Lower lobe of right lung (tissue), 2 donors: ENCODE measurements at places on chromosomes 11 and 22.

GRCh38 chr11:11769362-11769761 lies 72.4 kb upstream of the USP47 start:
- no peak for DNase-seq

GRCh38 chr11:25350899-25351803 lies 854.3 kb downstream of the LUZP2 start:
- DNase-seq = no peak

DNA sequence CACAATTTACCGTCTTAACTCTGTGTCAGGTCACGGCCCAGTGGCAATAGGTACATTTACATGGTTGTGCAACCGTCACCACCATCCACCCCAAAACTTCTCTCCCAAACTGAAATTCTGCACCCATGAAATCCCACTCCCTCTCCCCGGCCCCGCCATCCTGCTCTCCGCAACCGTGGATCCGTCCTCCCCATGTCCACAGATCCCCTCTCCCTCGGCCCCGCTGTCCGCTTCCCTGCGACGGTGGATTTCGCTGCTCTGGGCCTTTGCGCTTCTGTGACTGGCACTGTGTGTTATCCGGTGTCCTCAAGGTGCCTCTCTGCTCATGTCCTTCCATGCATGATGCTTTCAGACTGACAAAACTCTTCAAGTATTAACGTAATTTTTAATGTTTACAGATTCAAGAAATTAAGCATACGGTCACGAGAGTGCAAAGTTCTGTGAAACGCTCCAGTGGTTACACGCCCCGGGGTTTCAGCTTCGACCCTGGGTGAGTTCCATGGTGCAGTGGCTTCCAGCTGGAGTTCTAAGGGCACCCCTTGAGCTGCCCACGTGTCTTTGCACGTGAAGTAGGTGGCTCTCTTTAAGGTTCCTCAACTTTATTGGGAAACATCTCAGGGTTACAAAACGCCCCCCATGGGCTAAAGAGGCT lies 76.4 kb downstream of the KCNQ1 start:
- peak; percentile 26 for DNase-seq

DNA sequence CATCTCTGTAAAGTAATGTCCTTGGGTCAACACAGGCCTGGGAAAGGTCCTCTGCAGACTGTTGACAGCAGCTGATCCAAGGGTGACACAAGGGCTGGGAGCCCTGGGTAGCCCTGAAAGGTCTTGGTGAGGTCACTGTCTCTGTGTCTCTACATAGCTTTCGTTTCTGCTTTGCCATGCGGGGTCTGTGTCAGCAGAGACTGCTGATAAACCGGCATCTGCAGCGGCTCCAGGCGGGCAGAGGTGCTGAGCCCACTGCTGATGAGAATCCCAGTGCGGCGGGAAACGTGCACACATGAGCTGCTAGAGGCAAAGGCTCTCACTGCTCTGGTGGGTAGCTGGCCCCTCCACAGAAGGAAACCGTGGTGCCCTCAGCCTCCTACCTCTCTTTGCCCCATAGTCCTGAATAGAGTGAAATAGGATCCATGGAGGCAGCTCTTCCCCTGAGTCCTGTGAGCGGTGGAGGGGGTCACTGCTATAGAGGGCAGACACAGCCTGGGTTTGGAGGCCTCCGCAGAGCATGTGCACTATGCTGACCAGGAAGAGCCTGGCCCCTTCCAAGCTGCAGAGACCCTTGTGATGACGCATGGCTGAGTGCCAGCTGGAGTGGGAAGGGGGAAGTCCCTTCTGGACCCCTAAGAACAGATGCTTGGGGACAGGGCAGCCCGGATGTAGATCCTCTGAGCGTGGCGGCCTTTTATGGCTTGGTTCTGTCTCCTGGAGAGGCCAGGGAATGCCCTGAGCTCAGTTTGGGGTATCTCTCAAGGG lies 17.8 kb upstream of the ST3GAL4 start:
- DNase-seq = no peak

- DNase-seq = no peak
These were observed 509.0 kb downstream of the DLG2 start for GRCh38 chr11:85118151-85118550.

DNA sequence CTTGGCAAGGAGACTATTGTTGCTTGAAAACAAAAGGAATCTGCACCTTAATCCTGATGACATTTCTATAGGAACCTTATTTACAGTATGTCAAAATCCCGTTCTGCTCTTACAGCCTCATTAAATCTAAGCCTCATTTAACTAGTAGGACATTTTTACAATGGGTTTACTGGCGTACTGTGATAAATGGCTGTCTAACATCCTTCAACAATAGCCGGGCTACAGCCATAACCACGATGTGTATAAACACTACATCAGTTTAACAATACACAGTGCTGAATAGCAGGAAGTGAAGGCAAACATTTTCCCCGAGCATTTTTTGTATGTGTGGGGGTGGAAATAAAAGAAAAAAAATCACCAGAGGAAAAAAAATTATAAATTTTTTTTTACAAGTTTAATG lies 131.2 kb downstream of the ARL14EP start:
- DNase-seq = no peak

GRCh38 chr11:5124891-5125620 lies 13.1 kb downstream of the OR52A5 start:
- no peak for DNase-seq

DNA sequence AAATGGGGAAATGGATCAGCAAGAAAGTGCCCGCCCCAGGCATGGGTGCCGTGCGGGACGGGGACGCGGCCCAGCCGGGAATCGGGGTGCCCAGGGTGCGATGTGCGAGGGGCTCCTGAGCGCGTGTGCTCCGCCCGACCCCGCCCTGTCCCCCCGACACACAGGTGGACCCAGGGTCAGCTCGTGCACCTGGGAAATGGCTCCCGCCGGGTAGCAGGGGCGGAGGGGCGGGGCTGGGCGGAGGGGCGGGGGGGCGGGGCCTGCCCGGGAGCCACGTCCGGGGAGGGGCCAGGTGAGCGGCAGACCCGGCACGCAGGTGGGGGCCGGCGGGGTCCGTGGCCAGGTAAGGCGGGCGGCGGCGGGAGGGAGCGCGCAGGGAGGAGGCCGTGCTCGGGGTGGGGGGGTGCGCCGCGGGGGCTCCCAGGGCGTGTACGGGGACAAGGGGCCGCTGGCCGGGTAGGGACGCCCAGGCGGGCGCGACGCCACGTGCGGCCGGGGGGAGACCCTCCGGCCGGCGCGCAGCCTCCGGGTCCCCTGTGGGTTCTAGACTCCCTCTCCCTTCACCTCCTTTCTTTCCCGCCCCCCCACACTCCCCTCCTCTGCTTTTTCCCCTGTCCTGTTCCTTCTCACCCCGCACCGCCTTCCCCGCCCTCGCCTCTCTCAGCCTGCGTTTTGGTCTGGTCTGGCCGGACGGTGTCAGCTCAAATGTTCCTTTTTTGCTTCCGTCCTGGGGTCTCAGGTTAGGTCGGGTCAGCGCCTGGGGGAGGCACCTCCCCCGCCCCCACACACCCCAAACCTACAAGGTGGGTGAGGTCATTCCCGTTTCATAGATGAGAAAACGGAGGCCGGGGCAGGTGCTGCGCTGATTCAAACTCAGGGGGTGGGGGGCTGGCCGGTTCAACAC lies at the start of gene ARHGAP8:
TSS of gene ARHGAP8 (plus strand) at position 291 of the 904 bp plus-strand sequence. CDS start 33,953 bp downstream, outside the sequence.
- DNase-seq = peak; percentile 75

GRCh38 chr11:64102005-64102738 lies 63.7 kb downstream of the MACROD1 start:
- DNase-seq = no peak

- DNase-seq = no peak
These were observed 11.8 kb downstream of the CDC42BPG start for GRCh38 chr11:64832467-64833197.

GRCh38 chr22:33105501-33105911 lies 47.3 kb upstream of the SYN3 start:
- no peak for DNase-seq
